ENCODE measurements at places on chromosomes 3 and 15. TPM values are rescaled to one million over a fixed set of nuclear protein-coding genes. Genes with fewer than 3 reads are reported as not detected.
A peak's percentile ranks its signal among the peaks of the same experiment; 100 is the strongest.

DNA sequence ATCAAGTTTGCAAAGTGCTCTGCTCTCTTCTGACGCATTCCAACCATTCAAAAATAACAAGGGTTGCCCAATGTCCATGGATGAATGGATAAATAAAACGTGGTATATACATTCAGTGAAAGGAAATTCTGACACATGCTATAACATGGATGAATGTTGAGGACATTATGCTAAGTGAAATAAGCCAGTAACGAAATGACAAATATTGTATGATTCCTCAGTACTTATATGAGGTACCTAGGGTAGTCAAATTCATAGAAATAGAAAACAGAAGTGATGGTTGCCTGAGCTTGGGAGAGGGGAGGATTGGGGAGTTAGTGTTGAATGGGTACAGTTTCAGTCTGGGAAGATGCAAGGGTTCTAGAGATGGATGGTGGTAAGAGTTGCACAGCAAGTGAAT, 33.9 kb downstream of the SH3BP5 start:
- DNase-seq, result no peak

GRCh38 chr3:44932271-44932670, 43.7 kb downstream of the ZDHHC3 start:
- no peak for DNase-seq

GRCh38 chr3:128448491-128448890, 18.2 kb downstream of the DNAJB8 start:
- no peak for DNase-seq

ACAP2 gene
- polyA plus RNA-seq, result 30.5 TPM

SPRED1 gene
- polyA plus RNA-seq, result 3.0 TPM

DNA sequence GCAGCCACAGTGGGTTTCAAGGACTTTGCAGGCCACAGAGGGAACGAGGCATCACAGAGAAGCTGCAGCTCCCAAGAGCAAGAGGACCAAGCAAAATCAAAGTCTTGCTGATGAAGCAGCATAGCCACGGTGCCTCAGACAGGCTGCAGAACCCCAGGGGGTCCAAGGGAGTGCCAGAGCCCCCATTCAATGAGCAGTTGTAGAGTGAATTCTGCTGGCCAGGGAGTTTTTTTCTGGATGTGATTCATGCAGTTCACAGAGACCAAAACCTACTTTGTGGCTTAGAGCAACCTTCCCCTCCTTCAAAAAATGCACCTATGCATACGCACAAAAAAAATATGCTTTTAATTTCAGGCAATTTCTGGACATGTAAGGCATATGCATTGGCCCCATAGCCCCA, 409.0 kb downstream of the VPS13C start:
- no peak for DNase-seq

DNA sequence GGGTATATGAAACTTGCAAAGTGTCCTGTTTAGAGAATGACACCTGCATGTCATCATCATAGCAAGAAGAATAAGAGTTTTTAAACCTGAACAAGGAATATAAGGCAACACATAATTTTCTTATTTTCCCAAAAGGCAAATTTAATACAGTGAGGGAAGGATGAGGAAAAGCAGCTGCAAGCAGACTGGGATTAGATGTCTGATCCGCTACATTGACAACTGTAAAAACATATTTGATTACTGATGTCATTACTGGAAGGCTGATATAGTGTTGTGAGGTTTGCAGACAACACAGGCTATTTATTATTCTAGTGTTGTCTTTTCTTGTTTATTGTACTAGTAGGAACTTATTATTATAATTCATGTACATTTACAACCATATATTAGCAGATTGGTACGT, 528.7 kb downstream of the ZIC1 start:
- DNase-seq, result no peak

GRCh38 chr3:180631317-180631716, 29.4 kb downstream of the TTC14 start:
- no peak for DNase-seq

CPA3 gene
- polyA plus RNA-seq, result 0.56 TPM

GRCh38 chr3:58580826-58581327, 3.7 kb upstream of the FAM107A start:
- no peak for DNase-seq

- peak; percentile 20 for DNase-seq
Observed at GRCh38 chr15:91855684-91856489, 2.4 kb downstream of the SLCO3A1 start.

GRCh38 chr3:37024092-37024491, 30.8 kb downstream of the MLH1 start:
- DNase-seq, result peak; percentile 8

DNA sequence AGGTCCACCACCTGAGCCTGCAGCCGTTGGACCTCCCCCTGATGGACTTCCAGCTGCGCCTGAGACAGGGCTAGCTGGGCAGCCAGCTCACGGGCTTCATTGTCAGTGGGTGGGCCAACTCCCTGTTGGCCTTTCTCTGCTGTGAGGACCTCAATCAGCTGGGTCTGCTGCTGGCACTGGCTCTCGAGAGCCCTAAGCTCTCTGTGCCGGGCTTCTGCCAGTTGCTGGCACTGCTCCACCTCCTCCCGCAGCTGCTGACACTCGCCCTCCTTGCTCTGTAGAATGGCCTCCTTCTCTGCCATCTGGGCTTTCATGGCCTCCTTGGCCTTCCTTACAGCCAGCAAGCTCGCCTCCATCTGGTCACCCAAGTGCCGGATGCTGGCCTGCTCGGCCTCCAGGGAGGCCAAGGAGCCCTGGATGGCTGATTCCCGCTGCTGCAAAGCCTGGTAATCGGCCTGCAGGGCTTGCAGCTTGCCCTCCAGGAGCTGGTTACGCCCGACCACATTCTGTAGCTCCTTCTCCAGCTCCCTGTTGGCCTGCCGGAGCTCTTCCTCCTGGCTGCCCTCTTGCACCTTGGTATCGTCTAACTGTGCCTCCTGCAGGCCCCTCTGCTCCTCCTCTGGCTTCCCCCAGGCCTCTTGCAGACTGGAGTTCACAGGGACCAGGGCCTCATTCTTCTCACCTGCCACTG, 23.8 kb downstream of the CXCR6 start:
- DNase-seq, result no peak

GRCh38 chr3:58528629-58529028, 8.4 kb downstream of the ACOX2 start:
- no peak for DNase-seq

GRCh38 chr3:193240850-193241706, at the start of gene PLAAT1:
Gene PLAAT1 (plus strand): TSS chr3:193241222. CDS start chr3:193255651, 14,429 bp downstream.
- DNase-seq, result peak; percentile 49

DNA sequence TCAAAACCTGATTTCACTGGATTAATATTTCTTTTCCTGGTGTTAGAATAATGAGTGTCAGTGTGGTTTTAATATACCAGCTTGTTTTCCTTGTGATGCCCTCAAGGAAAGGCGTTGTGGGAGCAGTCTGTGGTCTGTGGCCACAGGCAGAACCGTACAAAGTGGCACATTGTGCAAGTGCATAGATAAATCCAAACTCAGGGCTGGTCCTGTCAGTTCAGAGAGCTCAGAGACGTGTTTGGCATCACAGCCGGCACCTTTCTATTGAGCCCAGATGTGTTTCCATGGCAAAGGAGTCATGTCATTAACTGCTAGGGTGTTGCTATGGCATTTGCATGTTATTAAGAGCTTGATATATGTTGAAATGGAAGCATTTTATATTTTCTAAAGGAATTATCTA, 289.9 kb upstream of the RASGRP1 start:
- DNase-seq, result no peak

DNA sequence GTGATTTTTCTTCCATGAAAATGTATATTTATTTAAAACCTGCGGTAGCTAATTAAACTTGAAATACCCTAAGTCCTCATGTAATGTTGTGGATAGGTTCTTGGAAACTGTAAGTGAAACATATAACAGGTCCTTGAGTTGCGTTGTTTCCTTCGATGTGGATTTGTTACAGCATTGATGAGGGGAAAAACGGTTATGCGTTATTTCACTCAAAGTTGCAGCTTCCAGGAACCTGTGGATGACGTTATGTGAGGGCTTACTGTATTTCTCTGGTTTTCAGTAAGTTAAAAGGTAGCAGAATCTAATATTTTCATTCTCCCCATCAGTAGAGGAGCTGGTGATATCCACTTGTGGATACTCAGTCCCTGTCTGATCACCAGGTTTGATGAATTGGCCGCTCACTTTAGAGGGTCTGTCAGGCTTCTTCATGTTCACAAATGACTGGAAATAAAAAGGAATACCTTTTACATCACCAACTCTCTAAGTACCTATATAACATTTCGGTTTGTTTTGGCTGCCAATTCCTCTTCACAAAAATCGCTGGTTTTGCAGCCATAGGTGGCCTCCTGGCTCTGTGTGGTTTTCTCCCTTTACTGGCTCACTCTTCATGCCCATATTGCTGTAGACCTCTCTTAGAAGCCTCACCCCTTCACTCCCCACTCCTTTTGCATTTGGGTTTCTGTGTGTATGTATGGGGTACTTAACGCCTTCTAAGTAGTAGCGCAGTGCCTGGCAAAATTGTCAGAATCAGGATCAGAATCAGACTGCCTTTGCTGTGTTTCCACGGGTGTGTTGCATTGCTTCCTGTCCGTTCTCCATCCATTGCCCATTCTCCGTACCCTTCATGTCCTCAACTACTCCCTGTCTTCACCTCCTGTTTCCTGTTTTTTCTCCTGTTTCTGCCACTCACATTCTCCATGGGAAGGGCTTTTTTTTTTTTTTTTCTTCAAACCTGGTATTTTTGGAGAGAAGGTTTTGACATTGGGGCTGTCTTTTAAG, 112.6 kb downstream of the FNDC3B start:
- DNase-seq, result no peak

STT3B gene
- polyA plus RNA-seq, result 139 TPM

NXPE3 gene
- polyA plus RNA-seq, result 0.81 TPM

DNA sequence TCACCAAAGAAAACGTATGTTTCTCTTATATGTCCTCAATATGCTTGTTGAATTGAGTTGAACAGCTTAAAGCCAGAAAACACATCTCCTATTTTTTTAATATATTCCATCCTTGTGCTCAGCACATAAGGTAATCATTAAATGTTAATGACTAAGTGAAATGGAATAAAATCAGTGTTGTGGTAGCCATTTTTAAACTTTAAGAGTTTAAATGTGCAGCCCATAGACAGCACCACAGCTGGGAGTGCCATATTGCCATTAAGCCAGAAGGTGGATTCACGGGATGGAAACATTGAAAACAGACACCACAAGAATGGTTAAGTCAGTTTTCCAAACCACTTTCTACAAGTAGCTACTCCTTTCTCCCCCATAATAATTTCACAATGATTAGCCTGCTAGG, 76.8 kb upstream of the C15orf61 start:
- DNase-seq, result no peak

RNU5B-1 gene
- polyA plus RNA-seq, result not detected

- DNase-seq, result peak; percentile 64
Observed at GRCh38 chr3:24640330-24640877, 145.8 kb upstream of the THRB start.

GRCh38 chr3:194423317-194423716, 24.3 kb upstream of the GP5 start:
- DNase-seq, result no peak

GRCh38 chr3:69671082-69671952, 67.9 kb upstream of the MITF start:
- peak; percentile 27 for DNase-seq

SNURF gene
- polyA plus RNA-seq, result not detected
